Gastrocnemius medialis (tissue), 4 donors: ENCODE measurements at places on chromosomes 2 and 18. TPM values are rescaled to one million over a fixed set of nuclear protein-coding genes. Genes with fewer than 3 reads are reported as not detected.
A peak's percentile ranks its signal among the peaks of the same experiment; 100 is the strongest.

The L3MBTL4 gene
- 0.70 TPM for total RNA-seq

The ERFE gene
- total RNA-seq: 0.46 TPM

- no peak for DNase-seq
Observed at GRCh38 chr2:52356556-52356955, 1324.6 kb upstream of the NRXN1 start.

GRCh38 chr2:50178050-50178449 lies 853.9 kb downstream of the NRXN1 start:
- no peak for DNase-seq

DNA sequence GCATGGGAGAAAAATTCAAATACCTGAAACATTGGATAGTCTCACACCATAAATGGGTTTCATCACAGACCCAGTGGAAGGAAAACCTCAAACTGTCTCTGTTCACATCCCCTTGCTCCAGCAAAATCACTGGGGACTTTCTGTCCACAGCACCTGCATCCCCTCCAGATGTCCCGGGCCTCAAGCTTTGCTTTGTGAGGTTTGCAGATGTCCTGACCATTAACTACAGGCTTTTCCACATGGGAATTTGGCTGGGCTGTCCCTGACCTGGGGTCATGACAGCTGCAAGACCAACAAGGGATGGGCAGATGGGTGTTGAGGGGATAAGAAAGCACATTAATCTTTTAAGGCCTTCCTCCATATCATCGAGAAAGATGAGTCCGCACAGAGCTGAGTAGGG lies 427.9 kb downstream of the TXNL1 start:
- no peak for DNase-seq

The CCDC150 gene
- not detected for total RNA-seq

DNA sequence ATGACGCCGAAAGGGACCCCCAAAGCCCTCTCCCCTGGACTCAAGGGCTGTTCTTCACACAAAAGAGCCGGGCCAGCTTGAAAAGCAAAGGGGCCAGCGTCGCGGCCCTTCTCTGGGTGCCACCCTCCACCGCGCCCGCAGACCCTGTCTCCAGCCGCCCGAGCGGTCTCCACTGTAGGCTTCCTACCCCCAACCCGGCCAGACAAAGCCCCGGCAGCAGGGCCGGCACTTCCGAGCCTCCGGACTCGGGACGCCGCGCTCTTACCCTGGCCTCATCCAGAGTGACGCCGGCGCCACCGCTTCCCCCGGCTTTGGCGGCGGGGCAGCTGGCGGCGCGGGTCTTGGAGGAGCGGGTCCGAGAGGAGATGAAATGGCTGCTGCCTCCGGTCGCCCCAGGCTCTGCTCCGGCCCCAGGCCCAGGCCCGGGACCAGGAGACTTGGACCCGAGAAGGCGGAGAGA lies 603 bp downstream of the ATAD2B start:
- DNase-seq: peak; percentile 26

GRCh38 chr18:61352611-61353010 lies 19.4 kb downstream of the CDH20 start:
- DNase-seq: no peak

GRCh38 chr2:108491848-108492247 lies 42.4 kb upstream of the LIMS1 start:
- no peak for DNase-seq

DNA sequence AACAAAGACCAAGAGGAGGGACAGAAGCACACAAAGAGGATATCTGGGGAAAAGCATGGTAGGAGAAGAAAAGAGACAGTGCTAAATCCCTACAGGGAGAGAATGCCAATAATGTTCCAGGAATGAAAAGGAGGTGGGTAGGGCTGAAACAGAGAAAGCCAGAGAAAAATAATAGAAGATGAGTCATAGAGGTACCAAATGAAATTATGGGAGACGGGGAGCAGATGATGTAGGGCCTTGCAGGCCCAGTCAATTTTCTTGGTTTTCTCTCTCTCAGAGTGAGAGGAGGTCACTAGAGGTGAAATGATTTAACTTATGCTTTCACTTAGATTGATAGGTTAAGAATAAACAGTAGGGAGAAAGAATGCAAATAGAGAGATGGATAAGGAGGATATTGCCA lies 61.5 kb downstream of the RPRM start:
- DNase-seq: no peak

DNA sequence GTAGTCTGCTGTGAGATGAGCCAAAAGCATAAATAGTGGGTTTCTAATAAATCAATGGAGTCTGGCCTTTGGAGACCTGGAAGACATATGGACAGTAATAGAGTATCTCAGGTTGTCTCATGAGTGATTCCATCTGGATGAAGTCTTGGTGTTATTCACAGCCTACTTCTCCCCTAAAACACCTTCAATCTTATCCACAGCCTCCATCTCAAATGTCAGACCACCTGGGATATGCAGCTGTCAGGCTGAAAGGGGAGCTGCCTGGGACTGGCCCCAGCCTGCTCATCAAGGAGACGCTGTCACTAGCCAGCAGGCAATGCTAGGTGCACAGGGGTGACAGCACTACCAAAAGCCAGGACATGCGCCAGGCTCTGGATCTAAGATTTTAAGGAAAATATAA lies 684.0 kb upstream of the ZEB2 start:
- DNase-seq: no peak

The HRH4 gene
- total RNA-seq: not detected

The MC5R gene
- not detected for total RNA-seq

- DNase-seq: no peak
Observed at GRCh38 chr2:46486436-46486835, 7.1 kb downstream of the TMEM247 start.
